Left ventricle myocardium inferior (tissue), 1 donor: ENCODE measurements at places on chromosomes 5 and 9. TPM values are rescaled to one million over a fixed set of nuclear protein-coding genes. Genes with fewer than 3 reads are reported as not detected.

DNA sequence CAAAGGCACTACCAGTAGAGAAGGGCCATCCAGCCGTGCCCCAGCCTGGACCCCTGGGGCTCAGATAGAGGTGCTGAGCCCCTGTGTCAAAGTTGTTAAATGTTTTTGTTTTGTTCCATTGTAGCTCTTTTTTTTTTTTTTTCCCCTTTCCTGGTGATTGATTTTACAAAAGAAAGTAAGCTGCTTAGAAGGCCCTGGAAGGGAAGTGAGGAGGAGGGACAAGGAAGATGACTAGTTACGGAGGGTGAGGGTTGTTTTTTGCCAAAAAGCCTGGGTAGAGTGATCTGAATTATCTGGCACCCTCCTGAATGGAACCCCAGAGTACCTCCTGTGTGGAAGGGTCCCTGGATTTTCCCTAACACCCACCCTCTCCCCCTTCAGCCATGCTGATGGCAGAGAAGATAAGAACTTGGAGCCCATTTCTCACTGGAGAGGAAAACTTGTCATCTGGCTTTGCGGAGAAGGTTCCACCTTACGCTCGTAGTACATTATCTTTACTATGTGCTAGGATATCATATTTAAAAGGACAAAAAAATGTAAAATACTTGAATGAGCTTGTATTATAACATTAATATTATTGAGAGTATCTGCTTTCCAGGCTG is 33.4 kb downstream of the FAXDC2 start:
- no peak for DNase-seq

DNA sequence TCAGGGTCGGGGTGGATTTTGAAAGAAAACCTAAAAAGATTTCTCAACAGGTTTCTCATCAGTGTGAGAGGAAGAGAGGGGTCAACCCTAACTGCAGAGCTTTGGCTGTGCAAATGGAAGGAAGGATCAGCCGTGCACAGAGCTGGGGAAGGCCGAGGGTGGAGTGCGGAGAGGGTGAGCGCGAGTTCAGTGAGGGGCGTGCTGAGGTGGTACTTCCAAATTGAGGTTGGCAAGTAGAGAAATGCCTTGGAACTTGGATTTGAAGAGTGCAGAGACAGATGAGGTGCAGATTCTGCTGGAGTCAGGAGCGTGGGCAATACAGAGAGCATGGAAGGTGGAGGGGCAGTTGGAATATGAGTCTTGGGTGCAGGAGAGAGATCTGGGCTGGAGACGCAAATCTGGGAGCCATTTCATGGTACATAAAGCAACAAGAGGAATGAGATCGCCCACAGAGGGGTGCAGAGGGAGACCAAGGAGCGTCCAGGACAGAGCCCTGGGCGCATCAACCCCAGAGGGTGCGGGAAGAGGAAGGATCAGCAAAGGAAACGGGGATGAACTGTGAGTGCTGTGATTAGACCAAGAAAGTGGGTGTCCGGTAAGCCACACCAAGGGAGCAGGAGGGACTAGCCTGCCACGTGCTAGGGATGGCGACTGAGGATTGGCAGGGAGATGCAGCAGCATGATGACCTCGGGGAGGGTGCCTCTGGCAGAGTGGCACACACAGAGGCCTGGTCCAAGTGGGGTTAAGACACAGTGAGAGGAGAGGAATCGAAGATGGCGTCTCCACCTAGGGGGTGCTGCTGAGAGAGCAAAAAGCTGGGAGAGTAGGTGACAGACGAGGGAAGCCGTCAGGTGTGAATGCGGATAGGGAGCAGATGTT is 105.8 kb downstream of the ADAMTS2 start:
- no peak for DNase-seq

DNA sequence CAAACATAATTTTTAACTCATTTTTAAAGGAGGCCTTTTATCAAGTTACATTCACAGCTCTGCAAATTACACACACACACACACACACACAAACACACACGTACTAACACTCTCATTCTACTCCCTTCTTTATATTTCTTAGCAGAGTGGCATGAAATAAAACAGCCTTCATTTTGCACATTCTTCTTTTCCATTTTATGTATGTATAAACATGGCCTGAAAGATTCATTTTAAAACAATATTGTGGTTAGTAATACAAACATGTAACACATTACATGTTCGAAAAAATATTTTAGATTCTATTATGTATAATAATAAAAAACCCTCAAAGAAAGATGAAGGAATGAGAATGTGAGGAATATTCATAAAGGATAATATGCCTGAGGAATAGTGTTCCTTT is 86.0 kb upstream of the ITGA2 start:
- DNase-seq = no peak

- no peak for DNase-seq
These were observed 816.1 kb upstream of the C9orf72 start for GRCh38 chr9:28389411-28389810.

GRCh38 chr5:165834891-165835290 is 2329.5 kb downstream of the MAT2B start:
- DNase-seq = no peak

GRCh38 chr5:142197098-142197497 is 88.5 kb downstream of the NDFIP1 start:
- no peak for DNase-seq

GRCh38 chr5:35974570-35974969 is 16.6 kb downstream of the UGT3A1 start:
- DNase-seq = no peak

SPINK6 gene
- not detected for total RNA-seq

PTPN3 gene
- 27.4 TPM for total RNA-seq

CDC20B gene
- not detected for total RNA-seq
